Small intestine (tissue), 16 donors: ENCODE measurements at places on chromosomes 2 and 18.

DNA sequence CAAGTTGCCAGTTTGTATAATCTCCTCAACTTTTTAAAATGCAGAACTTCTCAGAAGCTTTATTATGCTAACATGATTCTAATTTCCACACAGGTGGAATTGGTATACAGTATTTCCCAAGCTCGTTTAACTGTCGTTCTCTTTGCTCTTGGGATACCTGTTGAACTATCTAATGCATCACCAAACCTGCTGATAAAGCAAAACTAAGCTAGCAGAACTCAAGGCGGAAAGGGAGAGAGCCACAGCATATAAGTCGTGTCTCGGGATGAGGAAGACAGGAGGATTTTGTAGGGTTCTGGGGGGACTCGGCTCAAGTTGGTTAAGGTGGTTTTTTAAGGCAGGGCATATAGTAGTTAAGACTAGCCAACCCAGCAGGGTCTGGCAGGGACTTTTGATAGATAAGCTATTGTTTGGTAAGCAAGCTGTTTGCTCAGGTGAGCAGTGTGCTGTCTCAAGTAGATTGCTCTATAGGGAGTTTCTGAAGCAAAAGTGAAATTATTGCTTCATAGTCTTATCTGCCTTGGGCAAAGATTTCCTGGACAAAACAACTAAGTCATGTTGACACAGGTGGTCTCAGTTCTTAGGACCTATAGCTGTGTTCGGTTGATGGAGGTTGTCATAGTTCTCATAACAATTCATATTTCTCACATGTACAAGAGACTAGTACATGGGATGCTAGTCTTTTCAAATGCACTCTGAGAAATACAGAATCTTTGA lies 28.2 kb upstream of the CHRNA1 start:
- DNase-seq, result no peak

GRCh38 chr18:6482198-6482977 lies 67.7 kb upstream of the L3MBTL4 start:
- DNase-seq, result peak; percentile 44

DNA sequence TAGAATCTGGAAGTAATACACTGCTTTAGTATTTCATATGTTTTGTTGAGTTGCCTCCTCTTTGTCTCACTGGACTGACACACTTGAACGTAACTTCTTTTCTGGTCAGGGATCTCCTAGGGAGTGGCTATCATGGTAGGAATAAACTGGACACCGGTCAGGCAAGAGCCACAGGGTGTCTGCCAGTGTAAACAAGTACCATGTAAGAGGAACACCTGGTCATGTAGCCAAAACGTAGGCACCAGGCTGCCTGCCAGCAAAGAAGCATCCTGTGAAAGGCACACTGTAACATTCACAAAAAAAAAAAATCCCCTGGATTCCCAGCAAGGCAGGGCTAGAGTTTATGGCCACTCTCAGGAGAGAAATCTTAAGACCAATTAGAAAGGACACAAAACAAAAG lies 372.8 kb upstream of the RND3 start:
- no peak for DNase-seq

DNA sequence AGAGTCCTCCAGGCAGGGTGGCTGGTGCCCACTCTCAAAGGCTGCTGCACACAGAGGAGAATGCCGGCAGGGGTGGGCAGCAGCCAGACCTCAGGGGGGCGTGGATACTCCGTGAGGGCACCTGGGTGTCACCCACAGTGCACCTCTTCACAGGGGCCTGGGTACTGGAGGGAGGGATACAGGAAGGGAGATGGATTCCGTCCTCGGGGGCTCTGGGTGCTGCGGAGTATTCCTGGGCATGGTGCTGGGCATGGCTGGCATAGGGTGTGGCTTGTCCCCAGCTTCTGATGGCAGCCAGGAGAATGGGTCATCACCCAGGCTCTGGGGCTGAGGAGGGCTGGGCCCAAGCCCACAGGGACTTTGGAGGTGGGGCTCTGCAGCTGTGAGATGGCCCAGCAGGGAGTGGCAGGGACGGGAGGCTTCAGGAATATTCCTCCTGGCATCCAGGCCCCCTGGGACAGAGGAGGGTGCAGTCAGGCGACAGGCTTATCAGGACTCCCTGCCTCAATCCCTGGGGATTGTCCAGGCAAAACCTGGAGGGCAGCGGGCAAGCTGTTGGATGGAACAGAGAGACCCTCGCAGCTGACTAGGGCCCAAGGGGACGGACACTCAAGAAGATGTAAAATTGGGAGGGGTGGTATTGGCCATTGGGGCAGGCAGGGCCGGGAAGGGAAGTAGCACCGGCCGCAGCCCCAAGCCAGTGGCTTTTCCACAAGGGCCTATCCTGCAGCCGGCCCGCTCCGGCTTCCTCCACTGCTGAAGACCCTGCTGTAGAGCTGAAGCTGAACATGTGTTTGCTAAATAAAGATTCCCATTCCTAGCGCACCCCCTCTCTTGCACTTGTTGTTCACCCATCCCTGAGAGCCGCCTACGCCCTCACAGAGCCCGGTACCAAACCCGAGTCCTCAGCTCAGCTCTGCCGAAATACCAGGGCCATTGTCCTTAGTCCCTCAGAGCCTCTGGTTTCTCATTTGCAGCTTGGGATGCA lies 5.7 kb upstream of the KLHL30 start:
- no peak for DNase-seq

- DNase-seq, result peak; percentile 25
These were observed 366.9 kb downstream of the EPHA4 start for GRCh38 chr2:221205103-221205673.

GRCh38 chr2:172086241-172087206 lies 1.2 kb downstream of the DLX1 start:
- peak; percentile 51 for DNase-seq

DNA sequence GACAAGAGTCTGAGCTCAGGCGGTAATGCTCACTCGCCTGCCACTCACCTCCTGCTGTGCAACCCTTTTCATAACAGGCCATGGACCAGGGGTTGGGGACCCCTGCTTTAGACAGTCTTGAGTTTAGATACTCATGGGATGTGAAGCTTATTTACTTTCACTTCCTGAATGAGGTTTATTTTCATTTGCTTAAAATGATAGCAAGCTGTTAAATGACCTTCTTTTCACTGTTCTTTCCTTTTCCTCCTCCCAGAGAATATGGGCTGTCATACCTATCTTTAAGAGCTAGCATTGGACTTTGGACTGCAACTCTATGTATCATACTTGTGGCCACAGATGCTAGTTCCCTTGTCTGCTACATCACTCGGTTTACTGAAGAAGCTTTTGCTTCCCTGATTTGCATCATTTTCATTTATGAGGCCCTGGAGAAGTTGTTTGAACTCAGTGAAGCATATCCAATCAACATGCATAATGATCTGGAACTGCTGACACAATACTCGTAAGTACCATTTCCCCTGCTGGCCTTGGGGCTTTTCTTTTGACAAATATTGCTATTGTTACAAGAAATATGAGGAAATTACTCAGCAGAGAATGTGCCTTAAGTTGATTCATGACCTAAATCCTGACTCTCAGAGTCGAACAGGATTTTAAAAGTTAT lies 168.5 kb downstream of the DPP4 start:
- peak; percentile 43 for DNase-seq

GRCh38 chr2:9736021-9736420 lies 105.2 kb upstream of the YWHAQ start:
- DNase-seq, result no peak

DNA sequence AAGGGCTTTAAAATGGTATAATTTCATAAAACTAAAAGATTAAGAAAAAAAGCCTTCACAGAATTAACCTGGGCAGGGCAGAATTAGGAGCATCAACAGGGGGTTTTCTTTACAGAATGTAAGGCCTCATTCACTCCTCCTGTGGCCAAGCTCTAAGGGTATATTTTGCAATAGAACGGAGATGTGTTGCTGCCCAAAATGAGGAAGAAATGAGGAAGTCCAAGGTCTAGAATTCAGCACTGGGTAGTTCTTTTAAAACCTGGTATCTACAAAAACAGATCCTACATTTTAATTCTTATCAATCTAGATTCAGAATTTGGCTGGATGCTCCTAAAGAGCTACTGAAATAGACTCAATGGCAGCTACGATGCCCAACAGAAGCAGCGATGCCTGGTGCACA lies 101.8 kb downstream of the AKAIN1 start:
- no peak for DNase-seq

GRCh38 chr2:177872286-177872685 lies 200.3 kb downstream of the PDE11A start:
- DNase-seq, result no peak

DNA sequence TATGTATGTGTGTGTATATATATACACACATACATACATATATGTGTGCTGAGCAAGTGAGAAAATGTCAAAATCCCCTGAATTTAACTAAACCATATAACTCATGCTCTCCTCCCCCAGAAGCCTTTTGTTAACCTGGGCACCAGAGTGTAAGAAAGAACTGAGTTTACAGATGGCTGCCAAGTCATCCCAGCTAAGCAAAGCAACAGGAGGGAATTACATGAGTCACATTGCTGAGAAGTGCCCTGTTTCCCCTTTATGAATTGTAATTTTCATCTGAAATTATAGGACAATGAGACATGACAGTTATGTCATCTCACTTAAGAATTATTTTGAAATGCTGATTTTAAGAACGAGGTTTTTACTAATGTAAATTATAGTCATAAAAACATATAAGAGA lies 29.9 kb downstream of the SCN7A start:
- no peak for DNase-seq

DNA sequence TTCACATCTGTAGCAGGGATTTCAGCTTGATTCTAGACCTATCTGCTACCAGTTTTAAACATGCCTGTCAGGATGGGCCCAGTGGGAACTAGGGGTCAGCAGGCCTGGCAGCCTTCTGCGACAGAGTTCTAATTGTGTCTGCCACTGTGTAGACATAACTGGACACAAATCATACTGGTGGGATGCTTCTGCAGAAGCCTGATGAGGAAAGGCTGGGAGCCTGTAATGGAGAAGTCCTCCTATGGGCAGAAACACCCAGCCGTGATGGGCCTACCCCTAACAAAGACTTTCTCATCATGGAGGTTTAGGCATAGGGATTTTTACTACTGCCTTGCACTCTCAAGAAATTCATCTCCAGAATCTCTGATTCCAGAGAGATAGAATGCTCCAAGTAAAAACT lies 166.9 kb downstream of the PDE11A start:
- DNase-seq, result no peak

DNA sequence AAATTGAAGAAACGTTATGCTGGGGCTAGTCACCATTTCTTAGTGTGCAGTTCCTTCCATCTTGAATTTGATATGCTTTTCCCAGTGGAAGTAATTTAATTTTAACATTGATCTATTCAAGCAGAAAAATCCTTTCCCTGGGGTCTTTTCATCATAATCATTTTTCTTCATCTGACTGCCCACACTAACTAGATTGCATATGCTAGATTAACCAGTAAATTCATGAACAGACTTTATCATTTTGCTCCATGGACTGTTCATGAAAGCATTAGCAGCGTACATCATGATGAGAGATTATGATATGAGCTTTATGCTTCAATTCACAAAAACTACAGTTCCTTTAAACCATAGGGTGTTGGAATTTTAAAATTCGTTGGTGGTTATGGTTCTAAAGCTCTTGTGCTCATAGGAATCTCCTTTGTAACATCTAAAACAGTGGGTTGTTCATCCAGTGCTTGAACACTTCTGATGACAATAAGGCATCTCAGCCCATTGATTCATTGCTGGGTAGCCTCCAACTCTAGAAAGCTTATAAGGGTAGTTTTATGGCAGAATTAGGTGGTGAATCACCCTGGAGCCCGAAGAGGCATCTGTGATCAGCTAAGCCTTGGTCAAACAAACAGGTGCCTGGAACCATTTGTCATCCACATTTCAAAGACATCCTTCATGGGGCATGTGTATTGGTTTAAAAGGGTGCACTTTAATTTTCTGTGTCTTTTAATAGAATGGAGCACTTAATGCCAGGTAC lies 77.2 kb upstream of the NDUFV2 start:
- DNase-seq, result no peak

- no peak for DNase-seq
These were observed 2.9 kb upstream of the SCYGR1 start for GRCh38 chr2:227390468-227391256.

DNA sequence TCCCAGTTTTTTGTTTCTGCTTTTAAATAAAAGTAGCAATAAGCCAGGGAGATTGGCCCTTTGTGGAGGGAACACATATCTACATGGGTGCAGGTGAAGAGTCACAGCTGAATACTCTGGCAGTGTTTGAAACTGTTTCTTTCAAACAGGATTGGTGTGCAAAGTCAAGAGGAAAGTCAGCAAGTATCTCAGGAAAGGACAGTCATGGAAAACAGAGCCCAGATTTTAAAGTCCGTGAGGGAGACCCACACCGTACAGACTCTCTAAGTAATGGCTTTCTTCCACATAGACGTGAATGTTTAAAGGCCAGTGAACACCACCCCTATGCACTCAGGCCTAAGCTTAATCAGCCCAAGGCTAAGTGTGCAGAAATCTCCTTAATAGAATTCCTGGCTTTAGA lies 95.3 kb downstream of the GFPT1 start:
- DNase-seq, result no peak

DNA sequence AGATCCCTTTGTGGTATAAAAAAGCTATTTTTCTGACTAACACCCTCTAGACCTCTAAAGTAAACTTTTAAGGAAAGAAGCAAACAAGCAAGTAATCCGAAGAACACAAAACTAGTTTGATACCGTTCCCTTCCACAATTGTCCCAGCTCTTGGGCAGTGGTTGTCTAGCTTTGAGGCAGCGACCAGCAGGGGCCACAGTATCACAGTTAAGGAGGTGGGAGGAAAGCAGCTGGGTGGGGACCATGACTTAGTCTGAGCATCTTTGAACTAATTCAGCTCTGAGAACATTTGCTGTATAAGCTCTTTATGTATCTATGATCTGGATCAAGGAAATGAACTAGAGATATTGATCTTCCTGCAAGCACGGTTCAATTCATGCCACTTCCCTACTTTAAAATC lies 51.0 kb downstream of the SF3B1 start:
- DNase-seq, result no peak

- peak; percentile 53 for DNase-seq
These were observed 56.0 kb downstream of the TMEM247 start for GRCh38 chr2:46535360-46535759.

DNA sequence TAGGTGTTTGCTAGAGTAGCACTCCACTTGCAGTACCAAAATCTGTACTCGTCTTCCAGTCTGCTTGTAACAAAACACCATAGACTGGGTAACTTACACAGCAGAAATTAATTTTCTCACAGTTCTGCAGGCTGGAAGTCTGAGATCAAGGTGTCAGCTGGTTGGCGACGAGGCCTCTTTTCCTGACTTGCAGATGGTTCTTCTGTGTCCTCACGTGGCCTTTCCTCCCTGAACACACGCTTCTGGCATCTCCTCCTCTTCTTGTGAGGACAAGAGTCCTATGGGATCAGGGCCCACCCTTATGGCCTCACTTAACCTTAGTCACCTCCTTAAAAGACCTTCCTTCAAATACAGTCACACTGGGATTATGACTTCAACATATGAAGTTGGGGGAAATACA lies 493.5 kb upstream of the MYT1L start:
- DNase-seq, result no peak

GRCh38 chr2:100812573-100812972 lies 7.4 kb upstream of the NPAS2 start:
- DNase-seq, result no peak

DNA sequence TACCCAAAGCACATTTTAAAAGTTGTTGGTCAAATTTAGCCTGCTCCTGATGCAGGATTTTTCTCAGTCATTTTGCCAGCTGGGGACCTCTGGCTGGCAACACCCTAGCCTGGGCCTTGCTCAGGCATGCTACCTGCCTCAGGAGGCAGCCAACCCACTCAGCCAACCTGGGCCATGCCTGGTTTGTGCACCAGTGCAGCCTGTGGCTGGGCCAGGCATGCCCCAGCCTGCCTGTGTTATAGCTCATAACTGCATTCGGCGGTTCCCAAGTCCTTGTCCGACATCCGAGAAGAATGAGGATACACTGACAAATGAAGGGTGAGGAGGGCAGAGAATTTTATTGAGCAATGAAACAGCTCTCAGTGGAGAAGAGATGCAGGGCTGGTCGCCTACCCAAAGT lies 608.0 kb downstream of the SUCLG1 start:
- no peak for DNase-seq
